ENCODE measurements at places on chromosomes 5 and 9.

DNA sequence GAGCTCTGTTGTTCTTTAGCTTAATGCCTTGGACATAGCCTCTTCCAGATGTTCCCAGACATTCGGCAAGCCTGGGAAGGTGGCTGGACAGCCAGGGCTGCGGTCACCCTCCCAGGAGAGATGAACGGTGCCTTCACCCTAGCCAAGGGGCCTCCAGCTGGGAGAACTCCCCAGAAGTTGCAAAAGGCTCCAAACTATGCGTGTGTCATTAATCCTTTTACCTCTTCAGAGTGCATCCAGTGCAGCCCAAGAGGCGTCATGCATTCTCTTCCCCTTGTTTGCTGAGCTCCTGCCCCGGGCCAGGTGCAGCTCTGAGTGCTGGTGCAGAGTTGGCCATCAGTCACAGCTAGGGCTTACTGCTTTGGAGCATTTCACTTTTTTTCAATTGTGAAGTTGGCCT is 22.8 kb downstream of the HMCN2 start:
- DNase-seq, result no peak

GRCh38 chr9:77848897-77849296 is 182.7 kb downstream of the GNAQ start:
- no peak for DNase-seq

- DNase-seq, result no peak
These were observed 3.5 kb upstream of the PHYHD1 start for GRCh38 chr9:128917151-128917849.

- DNase-seq, result no peak
These were observed 795.7 kb upstream of the ACO1 start for GRCh38 chr9:31588756-31589155.

GRCh38 chr5:8491254-8491653 is 622.3 kb downstream of the MTRR start:
- DNase-seq, result no peak

GRCh38 chr5:59637884-59638580 is 255.5 kb downstream of the PDE4D start:
- DNase-seq, result no peak

- DNase-seq, result no peak
These were observed 550.1 kb upstream of the ZNF462 start for GRCh38 chr9:106312906-106313305.

- DNase-seq, result no peak
These were observed 116.6 kb upstream of the BOD1 start for GRCh38 chr5:173733021-173733420.

DNA sequence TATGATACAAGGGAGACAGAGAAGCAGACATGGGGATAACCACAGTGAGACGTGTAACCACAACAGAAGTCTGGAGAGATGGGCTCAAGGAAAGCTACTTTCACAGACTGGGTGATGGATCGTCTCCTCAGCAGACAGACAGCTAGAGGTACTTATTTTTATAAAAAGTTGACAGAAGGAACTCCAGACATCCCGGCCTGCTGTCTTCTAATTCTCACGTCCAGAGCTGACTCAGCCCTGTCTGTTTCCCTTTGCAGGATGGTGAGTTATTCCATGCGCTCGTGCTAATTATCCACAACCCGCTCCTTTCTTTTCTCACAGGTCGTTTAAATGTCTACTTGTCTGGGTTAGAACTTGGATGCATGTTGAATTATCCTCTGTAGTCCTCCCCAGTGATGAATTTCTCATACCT is 304.5 kb downstream of the CWC27 start:
- no peak for DNase-seq

GRCh38 chr5:95786821-95787418 is 35.6 kb downstream of the GLRX start:
- DNase-seq, result no peak
